ENCODE measurements at places on chromosomes 2 and 18. TPM values are rescaled to one million over a fixed set of nuclear protein-coding genes. Genes with fewer than 3 reads are reported as not detected.

The ACADL gene
- total RNA-seq: 0.15 TPM

The UGT1A3 gene
- not detected for total RNA-seq

The ACTR1B gene
- 36.3 TPM for total RNA-seq

GRCh38 chr2:188089901-188090300 lies 201.8 kb upstream of the GULP1 start:
- H3K36me3 ChIP-seq: no peaks in the 10 kb centered on the region
- no peaks in the 10 kb centered on the region for H3K27me3 ChIP-seq
- no peak overlapping the region for H3K4me3 ChIP-seq
- no peaks in the 10 kb centered on the region for H3K4me1 ChIP-seq

- H3K27me3 ChIP-seq: no peaks in the 10 kb centered on the region
- no peaks in the 10 kb centered on the region for H3K4me1 ChIP-seq
- no peaks in the 10 kb centered on the region for H3K36me3 ChIP-seq
- H3K4me3 ChIP-seq: no peak overlapping the region
- H3K27ac ChIP-seq: no peak overlapping the region
These were observed 74.1 kb upstream of the MCFD2 start for GRCh38 chr2:46989491-46990230.

GRCh38 chr2:40249577-40249976 lies 202.3 kb downstream of the SLC8A1 start:
- H3K4me1 ChIP-seq: no peaks in the 10 kb centered on the region
- no peaks in the 10 kb centered on the region for H3K36me3 ChIP-seq
- no peak overlapping the region for H3K27ac ChIP-seq
- no peak for DNase-seq

DNA sequence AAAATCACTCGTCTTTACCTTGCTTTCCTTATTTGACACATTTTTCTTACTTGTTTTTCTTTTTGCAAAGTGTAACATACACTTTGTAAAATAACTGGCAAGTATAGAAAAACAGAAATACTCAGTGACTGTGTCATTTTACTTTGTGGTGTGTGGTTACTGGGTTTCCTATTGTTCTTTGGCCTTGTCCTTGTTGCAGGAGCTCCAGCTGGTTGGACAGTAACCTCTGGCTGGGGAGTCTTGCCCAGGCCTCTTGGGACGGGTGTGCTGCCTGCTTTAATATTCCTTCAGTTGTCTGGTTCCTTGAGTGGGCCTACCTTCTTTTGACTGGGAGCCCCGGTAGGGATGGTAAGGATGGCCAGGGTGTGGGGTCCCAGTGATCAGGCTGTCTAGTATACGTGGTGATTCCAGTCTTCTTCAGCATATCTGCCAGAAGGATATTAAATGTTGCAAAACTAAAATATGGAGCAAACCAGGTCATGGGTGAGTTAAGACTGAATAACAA lies 53.8 kb downstream of the RNF144A start:
- no peak overlapping the region for H3K4me3 ChIP-seq
- no peak overlapping the region for H3K27ac ChIP-seq
- no peaks in the 10 kb centered on the region for H3K36me3 ChIP-seq

GRCh38 chr2:235946590-235946989 lies 221.6 kb downstream of the GBX2 start:
- no peak for DNase-seq
- no peaks in the 10 kb centered on the region for H3K4me1 ChIP-seq
- H3K27ac ChIP-seq: no peak overlapping the region
- H3K27me3 ChIP-seq: no peaks in the 10 kb centered on the region
- no peaks in the 10 kb centered on the region for H3K36me3 ChIP-seq

DNA sequence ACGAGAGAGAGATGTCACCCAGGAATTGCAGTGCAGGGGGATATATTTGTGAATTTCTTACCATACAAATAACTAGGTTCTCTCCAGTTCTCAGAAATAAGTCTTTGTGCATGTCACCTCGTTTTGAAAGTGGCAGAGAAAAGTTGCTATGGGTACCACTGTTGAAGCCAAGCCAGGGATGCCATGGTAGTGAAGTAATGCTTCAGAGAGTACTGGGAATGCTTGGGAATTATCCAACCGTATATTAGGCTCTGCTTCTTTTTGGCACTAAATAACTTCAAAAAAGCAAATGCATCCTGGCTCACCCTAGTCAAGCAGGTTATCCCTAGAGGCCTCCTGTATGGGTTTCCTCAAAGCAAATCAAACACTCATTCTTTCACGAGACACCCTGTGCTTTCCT lies 50.7 kb upstream of the DDX18 start:
- H3K27me3 ChIP-seq: no peaks in the 10 kb centered on the region
- H3K36me3 ChIP-seq: no peaks in the 10 kb centered on the region
- H3K4me1 ChIP-seq: no peaks in the 10 kb centered on the region
- no peak overlapping the region for H3K4me3 ChIP-seq
- DNase-seq: no peak

DNA sequence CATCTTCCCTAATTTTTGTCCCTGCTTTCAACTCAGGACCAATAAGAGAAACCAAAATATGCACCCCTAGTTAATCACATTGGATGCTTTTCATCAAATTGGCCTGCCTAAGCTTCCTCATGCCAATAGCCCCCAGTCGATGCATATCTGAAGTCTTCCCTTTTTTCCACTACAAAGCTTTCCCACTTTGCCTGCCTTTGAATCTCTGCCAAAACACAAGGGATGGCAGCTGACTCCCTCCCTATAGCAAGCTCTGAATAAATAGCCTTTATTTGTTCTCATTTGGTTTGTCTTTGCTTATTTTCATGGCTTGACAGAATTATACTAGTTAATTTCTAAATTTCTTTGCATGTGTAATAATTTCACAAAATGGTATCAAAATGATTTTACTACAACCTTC lies 621.2 kb downstream of the MBD2 start:
- H3K27ac ChIP-seq: no peak overlapping the region
- no peaks in the 10 kb centered on the region for H3K36me3 ChIP-seq
- no peaks in the 10 kb centered on the region for H3K4me1 ChIP-seq

DNA sequence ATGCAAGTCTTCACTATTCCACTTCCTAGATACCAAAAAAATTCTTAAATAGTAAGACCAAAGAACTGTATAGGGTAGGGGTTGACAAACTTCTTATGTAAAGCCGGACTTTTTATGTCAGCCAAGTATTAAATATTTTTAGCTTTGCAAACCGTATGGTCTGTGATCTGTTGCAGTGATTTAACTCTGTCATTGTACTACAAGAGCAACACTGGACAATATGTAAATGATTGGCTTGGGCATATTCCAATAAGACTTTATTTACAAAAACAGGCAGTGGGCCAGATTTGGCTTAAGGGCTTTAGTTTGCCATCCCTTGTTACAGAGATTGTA lies 48.0 kb downstream of the MGAT5 start:
- no peak for DNase-seq
- H3K36me3 ChIP-seq: no peaks in the 10 kb centered on the region

DNA sequence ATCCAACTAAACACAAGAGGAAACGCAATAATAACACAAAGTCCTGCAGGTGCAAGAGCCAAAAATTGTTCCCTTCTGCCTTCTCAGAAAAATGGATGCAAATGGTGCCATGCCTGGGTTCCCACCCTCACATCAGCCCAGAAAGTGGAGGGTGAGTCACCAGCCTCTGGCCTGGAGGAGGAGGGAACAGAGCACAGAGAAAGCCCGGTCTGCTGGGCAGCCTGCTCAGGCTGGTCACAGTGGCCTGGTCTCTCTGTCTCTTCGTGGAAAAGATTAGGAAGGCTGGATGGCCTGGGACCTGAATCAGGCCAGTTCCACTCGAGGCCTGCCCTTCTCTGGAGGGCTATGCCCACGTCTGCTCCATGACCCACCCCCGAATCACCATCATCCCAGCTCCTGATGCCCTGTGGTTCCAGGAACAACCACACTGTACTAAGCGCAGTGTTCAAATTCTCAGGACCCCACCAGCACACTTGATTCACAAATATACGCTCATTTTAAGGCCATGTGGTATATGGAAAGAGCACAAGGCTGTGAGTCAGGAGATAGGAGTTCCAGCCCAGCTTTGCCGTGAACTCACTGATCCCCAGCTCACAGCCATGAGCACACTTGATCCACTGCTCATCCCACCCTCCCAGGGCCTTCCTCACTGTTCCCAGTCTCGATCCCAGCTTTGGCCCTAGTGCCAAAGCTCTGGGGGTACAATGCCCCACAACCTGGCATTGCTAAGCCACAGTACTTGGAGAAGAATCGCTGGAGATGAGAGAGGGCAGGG lies 82.1 kb downstream of the ZBTB7C start:
- no peaks in the 10 kb centered on the region for H3K27me3 ChIP-seq
- no peaks in the 10 kb centered on the region for H3K36me3 ChIP-seq
- no peak overlapping the region for H3K4me3 ChIP-seq
- no peak overlapping the region for H3K27ac ChIP-seq

- no peak overlapping the region for H3K4me3 ChIP-seq
- no peaks in the 10 kb centered on the region for H3K4me1 ChIP-seq
- no peaks in the 10 kb centered on the region for H3K36me3 ChIP-seq
- DNase-seq: no peak
These were observed 9.9 kb downstream of the PTPN4 start for GRCh38 chr2:119769645-119770044.

DNA sequence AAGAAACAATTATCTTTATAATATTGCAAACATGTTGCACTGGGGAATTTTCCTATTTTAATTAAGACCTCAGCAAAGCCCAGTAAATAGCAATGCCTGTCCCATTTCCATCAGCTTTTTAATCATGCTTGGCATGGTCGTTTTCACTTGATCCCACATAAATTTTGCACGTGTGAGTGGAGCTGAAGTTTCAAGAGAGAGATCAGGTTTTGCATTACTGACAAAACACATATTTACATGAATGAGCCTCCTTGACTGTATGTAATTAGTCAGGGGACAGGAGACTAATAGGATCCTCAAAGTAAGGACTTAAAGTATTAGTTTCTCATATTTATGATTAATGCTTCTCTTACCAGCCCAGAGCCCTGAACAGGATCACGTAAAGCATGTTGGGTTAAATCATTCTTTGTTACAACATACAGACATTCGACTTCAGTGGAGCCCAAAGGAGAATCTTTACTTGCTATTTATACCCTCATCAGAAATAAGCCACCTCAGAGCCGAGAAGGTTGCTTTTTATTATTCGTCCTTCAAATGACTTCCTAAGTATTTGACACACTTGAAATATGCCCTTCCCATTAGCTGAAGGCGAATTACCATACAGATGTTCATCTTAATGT lies 711.3 kb downstream of the GALR1 start:
- no peaks in the 10 kb centered on the region for H3K36me3 ChIP-seq
- no peak for DNase-seq
- H3K4me1 ChIP-seq: no peaks in the 10 kb centered on the region
- no peak overlapping the region for H3K27ac ChIP-seq
- H3K4me3 ChIP-seq: no peak overlapping the region

DNA sequence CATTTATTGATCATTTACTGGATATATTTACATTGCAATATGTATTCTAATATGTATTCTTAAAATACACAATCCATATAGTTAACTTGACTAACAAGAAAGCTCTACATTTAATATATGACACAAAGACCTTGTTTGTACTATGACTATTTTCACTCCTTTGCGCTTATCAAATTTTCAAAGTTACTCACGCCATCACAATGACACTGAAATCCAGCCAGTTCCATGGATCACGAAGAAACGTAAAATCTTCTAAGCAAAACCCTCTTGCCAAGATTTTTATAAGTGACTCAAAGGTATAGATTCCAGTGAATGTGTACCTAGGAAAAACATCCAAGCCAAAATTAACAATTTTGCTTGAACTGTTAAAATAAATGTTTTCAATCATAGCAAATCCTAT lies 39.6 kb downstream of the SCN3A start:
- no peak overlapping the region for H3K4me3 ChIP-seq
- H3K27ac ChIP-seq: no peak overlapping the region
- H3K4me1 ChIP-seq: no peaks in the 10 kb centered on the region
- no peaks in the 10 kb centered on the region for H3K27me3 ChIP-seq

GRCh38 chr18:23136326-23137096 lies 1.2 kb downstream of the CABLES1 start:
- H3K4me3 ChIP-seq: peak overlapping the region; percentile 54
- H3K27ac ChIP-seq: no peak overlapping the region
- no peaks in the 10 kb centered on the region for H3K36me3 ChIP-seq
- H3K4me1 ChIP-seq: peaks cover 13% of the 10 kb centered on the region
- no peaks in the 10 kb centered on the region for H3K27me3 ChIP-seq

- no peaks in the 10 kb centered on the region for H3K27me3 ChIP-seq
- H3K4me3 ChIP-seq: no peak overlapping the region
- H3K4me1 ChIP-seq: no peaks in the 10 kb centered on the region
- DNase-seq: no peak
- no peaks in the 10 kb centered on the region for H3K36me3 ChIP-seq
These were observed 47.0 kb downstream of the FAM178B start for GRCh38 chr2:96939415-96939814.

DNA sequence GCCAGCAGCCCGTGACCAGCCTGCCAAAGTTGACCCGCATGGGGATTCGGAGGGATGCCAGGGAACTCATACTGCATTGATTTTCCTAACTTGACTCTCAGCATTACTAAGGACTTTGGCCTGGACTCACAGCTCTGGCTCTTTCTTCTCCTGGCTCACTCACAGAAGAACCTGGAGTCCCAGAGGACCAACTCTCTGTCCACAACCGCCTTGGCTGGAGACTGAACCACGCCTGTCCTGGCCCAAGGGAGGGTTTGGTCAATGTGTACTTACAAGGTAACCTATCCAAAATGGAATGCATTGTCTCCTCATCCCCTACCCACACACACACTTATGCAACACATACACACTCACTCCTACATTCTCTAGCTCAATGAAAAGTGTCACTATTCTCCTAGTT lies 135.6 kb upstream of the KLHL29 start:
- H3K36me3 ChIP-seq: no peaks in the 10 kb centered on the region
- H3K27ac ChIP-seq: no peak overlapping the region
- H3K27me3 ChIP-seq: peaks cover 53% of the 10 kb centered on the region
- DNase-seq: no peak

DNA sequence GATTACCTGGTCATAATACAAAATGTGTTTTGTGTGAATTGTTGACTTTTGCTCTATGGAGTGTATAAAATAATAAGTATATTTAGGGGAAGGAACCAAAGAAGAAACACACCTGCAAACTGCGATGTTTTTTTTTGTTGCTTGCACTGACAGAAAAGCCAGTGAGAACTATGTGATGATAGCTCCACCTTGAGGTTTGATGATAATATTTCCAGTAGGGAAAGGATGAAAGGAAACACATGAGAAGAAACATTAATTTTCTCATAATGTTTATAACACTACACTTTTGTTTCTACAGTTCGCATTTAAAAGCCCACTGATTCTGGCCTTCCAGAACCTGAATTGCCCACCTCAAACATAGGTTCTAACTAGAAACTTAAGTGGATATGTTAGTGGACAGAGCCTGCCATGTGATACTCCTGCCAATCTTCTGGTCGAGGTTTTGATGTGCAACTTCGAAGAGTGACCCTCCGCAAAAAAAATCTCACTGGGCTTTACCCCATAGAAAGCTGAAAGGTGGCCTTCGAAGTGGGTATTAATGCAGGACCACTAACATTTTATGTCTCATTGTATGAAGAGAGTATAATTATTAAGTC lies 476.4 kb upstream of the SPHKAP start:
- no peaks in the 10 kb centered on the region for H3K36me3 ChIP-seq
- H3K27me3 ChIP-seq: no peaks in the 10 kb centered on the region
- no peak overlapping the region for H3K4me3 ChIP-seq
- peaks cover 19% of the 10 kb centered on the region for H3K4me1 ChIP-seq
- peak; percentile 75 for DNase-seq
